Stimulated activated CD4-positive, alpha-beta T cell treated with anti-CD3 and anti-CD28 coated beads, Interleukin-1b, Interleukin-23, amount 100 ng/mL, for 1 hour (primary cell): ENCODE measurements at places on chromosomes 1 and 21.

- DNase-seq, result no peak
Measured at GRCh38 chr21:44657635-44658540, at the start of gene KRTAP12-3. TSS of gene KRTAP12-3 (plus strand) at chr21:44657932. CDS start at chr21:44657980, 48 bp downstream.

DNA sequence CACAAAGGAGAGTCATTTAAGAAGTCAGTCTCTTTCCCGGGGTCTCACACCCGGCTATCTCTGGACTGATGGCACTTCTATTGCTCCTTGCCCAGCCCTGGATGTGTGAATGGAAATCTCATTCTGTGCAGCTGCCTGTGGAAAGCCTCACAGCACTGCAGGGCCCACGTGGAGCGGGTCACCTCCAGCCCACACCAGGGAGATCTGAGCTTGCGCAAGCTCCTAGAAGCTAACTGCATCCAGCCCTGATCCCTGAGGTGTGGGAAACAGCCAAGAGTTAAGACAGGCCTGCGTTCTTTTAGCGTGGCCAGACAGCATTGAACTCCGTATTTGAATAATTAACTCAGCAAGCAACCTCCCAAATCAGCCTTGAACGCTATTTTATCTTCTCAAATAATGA is 150.5 kb downstream of the LRIG2 start:
- no peak for DNase-seq

- DNase-seq, result no peak
Measured at GRCh38 chr1:228365271-228366061, 41.2 kb downstream of the TRIM11 start.

DNA sequence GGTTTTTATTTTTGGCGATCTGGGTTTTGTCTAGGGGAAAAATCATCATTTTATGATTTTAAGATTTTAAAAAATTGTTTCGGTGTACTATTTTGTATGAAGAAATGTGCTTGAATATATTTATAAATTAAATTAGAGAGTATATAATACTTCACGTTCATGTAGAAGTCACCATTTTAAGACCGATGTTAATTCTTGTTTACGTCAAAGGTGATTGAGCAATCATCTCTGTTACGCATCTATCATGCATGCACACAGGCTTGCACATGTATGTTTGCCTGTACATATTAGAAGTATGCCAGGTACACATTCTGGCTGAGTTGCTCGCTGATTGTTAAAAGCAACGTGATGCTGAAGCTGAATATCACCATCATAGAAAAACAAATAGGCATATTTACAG is 54.7 kb downstream of the DYRK1A start:
- no peak for DNase-seq

GRCh38 chr1:33996281-33996680 is 132.4 kb downstream of the HMGB4 start:
- DNase-seq, result no peak

GRCh38 chr1:161235957-161236775 is 1.8 kb downstream of the NR1I3 start:
- DNase-seq, result no peak

DNA sequence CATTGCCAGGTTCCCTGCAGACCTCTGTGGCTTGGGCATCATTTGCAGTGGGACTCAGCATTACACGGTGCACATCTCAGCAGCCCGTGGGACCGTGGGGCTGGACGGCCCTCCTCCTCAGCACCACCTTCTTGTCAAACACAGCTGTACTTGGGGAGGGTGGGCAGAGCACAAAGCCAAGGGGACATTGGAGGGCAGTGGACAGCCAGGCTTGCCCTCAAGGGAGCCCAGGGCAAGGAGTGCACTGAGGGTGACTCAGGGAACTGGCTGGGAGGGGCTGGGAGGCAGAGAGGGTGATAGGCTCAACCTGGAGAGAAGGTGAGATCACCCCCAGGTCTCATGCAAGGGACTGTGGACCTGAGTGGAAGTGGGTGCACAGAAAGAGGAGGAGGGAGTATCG is 3.4 kb downstream of the CAPN9 start:
- no peak for DNase-seq
